ENCODE measurements at places on chromosomes 7 and 10.
A peak's percentile ranks its signal among the peaks of the same experiment; 100 is the strongest.

- no peak for DNase-seq
These were observed 45.9 kb upstream of the MSMB start for GRCh38 chr10:46091828-46092523.

DNA sequence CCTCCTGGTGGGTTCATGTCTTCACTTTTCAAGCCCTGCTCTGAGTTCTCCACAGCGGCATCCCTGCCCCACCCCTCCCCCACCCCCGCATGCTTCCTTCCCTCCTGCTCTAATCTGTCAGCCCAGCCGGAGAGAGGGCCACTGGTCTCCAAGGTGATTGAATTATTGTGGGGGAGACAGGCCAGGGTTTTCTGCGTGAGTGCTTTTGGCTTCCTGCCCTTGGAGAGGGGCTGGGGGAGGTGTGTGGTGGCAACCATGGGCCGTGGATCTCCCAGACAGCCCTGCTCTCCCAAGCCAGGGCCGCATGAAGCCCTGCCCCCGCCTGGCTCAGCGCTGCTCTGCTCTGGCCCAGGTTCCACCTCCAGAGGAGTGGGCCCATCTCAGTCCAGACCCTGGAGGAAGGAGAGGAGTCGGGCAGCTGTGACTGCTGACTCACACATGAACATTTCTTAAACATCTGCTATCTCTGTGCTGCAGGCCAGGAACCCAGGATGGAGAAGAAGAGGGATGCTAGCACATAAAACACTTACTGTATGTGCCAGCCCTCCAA is 109.9 kb downstream of the ZMIZ1 start:
- DNase-seq = no peak

DNA sequence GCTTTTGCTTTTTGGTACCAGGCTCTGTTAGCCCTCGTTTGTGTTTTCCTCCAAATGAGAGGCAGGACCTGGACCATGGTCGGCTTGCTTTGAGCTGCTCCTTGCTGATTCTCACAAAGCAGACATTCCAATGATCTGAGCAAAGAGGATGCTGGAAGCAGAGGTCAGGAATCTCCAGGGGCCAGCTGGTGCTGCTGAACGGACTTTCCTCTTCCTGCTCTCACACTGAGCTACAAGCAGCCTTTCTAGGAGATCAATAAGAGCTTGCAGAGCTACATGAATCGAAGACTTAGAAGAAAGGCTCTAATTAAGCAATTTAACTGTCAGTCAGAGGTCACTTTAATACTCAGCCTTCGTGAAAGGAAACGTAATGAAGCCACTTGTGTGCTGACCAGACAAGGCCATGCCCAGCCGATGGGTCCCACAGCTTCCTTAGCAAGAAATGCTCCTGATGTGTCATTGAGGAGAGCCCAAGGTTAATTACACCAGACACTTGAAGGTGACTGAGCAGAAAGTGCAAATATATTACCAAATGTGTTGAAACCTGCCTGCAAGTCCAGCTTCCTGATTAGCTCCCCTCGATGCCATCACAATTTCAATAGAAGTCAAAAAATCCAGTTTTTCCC is 151.3 kb upstream of the RSU1 start:
- DNase-seq = peak; percentile 16

- peak; percentile 83 for DNase-seq
These were observed 39.4 kb upstream of the TARP start for GRCh38 chr7:38312821-38313220.

DNA sequence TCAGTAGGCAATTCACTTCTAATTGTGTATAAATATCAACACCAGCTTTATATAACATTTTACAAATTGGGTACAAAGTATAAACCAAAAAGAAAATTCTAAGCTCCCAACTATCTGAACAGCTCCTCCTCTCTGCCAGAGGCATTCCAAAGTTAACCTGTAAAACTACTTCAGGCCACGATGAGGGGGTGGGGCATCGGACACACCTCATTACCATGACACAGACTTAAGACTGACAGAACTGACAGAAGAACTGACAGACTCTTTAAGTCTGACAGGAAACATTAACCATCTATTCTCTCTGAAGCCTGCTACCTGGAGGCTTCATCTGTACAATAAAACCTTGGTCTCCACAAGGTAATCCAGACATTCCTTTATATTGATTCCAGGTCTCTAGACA is 12.3 kb downstream of the ESYT2 start:
- DNase-seq = no peak

Data from suppressor macrophage treated with lipopolysaccharide for 4 hours (primary cell).